ENCODE measurements at places on chromosomes 7 and 10.
A peak's percentile ranks its signal among the peaks of the same experiment; 100 is the strongest.

DNA sequence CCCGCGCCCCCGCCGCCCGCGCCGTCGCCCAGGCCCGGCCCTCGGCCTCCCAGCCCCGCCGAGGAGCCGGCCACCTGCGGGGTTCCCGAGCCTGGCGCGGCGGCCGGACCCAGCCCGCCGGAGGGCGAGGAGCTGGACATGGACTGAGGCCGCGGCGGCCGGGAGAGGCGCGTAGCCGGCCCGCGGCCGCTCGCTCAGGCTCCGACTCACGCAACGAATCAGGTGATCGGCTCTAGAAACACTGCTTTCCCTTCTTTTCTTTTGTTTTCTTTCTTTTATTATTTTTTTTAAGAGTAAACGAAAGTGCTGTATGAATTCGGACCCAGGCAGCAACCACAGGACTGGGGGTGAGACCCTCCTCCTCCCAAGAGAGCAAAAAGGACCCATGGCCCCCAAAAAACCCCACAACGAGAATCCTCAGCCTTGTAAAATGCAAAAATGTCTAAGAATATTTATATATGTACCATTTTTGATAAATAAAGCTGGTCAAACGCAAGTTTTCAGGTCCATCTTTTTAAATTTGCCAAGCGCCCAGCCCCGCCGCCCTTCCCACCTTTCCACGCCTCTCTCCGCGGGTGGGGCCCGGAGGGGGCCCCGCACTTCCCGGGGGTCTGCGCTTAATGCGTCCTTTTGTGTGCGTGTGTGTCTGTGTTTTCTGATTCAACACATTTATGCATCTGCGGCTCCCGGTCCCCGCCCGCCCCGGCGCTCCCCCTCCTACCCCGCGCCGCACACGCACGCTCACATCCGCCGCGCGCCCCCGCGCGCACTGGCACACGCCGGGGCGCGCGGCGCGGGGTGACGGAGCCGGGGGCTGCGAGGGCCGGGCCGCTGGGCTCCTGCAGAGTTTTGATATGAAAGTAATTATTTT lies 4.4 kb downstream of the UNCX start:
- no peak for DNase-seq

DNA sequence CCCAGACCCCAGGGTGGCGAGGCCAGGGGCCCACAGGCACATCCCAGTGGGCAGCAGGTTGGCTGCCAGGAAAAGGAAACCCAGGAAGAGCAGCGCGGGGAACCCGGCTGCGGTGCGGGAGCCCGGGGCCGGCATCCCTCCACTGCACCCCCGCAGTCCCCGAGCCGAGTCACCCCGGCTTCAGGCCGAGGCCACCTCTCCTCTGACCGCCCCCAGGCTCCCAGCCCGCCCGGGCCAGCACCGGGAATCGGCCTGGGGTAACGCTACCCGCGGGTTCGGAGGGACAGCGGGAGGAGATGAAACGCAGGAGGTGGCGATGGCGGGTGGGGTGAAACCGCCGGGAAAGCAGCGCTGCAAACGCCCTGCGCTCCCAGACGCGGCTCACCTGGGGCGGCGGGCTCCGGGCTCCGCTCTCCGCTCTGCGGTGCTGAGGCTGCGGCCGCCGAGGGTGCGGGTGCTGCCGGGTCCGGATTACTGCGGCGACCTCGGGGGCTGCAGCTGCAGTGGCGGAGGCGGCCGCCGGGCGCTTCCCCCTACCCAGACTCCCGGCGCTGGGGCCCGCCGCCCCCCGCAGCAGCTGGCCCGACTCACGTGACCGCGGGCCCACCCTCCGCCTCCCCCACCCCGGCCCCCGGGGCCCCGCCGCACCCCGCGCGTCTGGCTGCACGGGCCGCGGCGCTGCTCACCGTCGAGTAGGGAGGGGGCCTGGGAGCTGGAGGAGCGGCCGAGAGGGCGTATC lies at the start of gene SCRN1:
TSS of gene SCRN1 (minus strand) at position 545 of the 739 bp plus-strand sequence. CDS start 20,734 bp downstream, outside the sequence.
- no peak for DNase-seq

DNA sequence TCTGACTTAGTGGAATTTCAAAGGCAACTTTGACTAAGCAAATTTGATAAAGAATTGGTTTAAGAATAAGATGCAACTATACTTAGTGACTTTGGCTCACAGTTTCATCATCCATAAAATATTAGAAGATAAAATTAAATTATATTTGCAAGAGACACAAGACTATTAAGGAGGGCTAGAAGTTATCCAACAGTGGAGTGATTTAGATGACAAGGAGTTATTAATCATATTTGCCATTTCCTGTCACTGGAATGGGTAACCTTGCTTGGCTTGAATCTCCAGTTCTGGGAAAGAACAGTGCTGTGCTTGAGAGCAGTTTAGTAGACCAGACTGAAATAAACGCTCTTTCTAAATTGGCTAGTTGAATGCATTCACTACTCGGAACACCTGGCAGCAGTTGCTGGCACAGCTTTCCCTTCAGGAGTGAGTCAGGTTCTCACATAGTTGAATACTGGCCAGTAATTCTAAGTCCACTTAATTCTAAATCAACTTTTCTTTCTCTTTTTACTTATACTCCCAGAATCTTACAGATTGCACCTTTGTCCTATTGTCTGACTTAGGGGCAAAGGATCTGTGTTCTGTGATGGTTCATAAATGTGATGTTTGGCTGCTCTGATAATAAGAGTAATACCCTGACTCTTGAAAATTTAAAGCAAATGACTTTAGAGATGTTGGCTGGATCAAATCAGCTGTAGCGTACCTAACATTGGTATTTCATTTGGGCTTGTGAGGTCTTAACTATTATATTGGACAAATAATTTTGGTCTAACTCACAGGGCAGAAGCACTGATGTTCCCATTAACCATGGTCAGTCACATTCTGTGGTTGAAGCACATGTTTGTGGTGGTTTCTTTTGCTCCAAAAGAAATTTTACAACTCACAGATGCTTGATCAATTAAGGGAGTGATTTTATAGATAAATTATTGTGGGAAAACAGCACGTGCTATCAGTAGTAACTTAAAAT lies 16.6 kb downstream of the STMP1 start:
- DNase-seq: no peak

DNA sequence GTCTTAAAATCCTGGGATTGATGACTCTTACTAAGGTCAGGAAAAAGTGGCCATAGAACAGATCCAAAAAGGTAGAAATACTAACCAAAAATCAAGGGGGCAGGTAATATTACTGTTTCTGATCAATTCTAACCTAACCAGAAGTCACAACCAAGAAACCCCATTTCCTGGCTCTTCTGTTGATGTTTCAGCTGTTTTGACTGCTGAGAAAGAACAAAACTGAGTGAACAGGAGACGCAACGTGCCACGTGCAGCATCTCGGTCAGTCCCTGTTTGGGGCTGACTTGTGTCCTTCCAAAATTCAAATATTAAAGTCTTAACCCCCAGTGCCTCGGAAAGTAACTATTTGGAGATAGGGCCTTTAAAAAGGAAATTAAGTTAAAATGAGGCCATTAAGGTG lies 56.8 kb downstream of the JAZF1 start:
- DNase-seq: no peak

DNA sequence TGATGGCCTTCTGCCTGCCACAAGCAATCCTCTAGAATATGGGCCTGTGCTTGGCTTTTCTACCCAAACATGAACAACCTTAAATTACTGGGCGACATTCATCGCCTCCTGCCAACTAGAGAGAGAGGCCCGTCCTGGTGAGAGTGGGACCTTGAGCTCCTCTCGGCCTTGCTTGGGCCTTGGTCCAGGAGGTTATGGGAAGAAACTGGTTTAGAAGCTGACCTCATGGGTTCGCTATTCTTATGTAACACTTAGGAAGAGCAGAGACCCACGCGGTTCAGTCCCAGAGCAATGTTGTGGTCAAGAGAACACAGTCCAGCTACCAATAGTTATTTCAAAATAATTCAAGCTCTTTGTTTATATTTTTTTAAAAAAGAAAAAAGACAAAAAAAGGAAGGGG lies 176.3 kb upstream of the ZNF32 start:
- no peak for DNase-seq

- DNase-seq: peak; percentile 35
Measured at GRCh38 chr7:2698581-2699288, 10.7 kb downstream of the AMZ1 start.

GRCh38 chr7:78043159-78043558 lies 244.6 kb downstream of the PHTF2 start:
- no peak for DNase-seq

- DNase-seq: no peak
Measured at GRCh38 chr7:147978651-147979050, 611.9 kb upstream of the C7orf33 start.

GRCh38 chr7:28263622-28264271 lies 83.2 kb upstream of the JAZF1 start:
- no peak for DNase-seq

- no peak for DNase-seq
Measured at GRCh38 chr7:41010967-41011366, 691.9 kb downstream of the INHBA start.

DNA sequence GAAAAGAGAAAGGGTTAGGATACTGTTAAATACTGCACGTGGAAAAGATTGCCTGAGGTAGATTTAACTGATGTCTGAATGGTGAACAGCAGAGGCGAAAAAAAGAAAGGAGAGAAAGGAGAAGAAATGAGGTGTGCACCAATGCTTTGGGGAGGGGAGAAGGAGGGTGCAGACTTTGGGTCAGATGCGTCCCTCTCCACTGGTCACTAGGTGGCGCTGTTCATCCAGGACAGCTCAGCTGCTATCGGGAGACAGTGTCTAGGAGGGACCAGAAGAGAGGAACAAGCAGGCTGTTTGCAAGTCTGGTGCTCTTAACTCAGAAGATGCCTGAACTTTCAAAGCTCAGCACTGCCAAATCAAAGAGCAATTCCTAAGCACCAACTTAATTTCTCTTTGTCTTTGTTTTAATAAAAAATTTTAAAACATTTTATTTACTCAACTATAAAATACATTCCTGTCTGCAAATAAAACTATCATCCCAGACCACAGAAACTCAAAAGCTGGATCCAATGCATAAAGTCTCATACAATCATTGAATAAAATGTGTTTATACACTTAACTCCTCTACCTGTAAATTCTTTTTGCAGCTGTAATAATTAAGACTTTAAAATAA lies 83.9 kb upstream of the PDLIM1 start:
- peak; percentile 11 for DNase-seq

- no peak for DNase-seq
Measured at GRCh38 chr10:6140965-6141295, 52.1 kb downstream of the RBM17 start.

DNA sequence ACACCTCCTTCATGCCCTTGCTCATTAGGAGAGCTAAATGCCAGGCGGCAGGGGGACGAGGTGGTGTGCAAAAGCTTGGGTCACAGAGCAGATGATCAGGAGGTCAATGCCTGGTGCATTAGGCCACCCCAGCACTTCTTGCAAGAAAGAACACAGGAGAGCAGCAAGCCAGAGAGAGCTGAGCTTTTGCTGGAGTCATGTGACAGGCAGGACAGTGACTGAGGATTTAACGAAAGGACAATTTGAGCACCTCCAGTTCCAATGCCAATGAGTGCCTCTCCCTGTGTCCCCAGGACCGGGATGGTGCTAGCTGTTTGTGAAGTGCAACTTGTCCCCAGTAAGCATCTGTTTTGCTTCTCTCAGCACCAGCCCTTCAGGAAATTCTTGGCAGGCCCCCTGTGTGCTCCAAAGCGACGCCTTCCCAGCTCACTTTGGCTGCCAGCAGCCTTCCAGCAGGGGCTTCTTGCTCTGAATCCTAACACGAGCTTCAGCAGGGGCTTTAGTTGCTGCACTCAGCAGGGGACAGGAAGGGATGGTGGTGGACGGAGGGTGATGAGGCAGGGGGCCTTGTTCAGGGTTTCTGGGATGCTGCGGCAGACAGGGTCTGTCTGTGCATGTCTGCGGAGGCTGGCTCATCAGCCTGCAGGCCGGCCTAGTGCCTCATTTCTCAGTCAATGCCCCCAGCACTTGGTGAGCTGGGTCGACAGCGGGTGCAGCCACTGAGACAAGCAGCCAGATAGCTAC lies 368.1 kb downstream of the RPS24 start:
- DNase-seq: no peak

GRCh38 chr10:28628184-28628893 lies 49.0 kb upstream of the BAMBI start:
- peak; percentile 40 for DNase-seq

- DNase-seq: no peak
Measured at GRCh38 chr10:69963178-69963834, 89.3 kb upstream of the MACROH2A2 start.

GRCh38 chr10:11395581-11396310 lies 215.7 kb downstream of the USP6NL start:
- no peak for DNase-seq

- DNase-seq: no peak
Measured at GRCh38 chr7:49852619-49853462, 79.4 kb downstream of the VWC2 start.

DNA sequence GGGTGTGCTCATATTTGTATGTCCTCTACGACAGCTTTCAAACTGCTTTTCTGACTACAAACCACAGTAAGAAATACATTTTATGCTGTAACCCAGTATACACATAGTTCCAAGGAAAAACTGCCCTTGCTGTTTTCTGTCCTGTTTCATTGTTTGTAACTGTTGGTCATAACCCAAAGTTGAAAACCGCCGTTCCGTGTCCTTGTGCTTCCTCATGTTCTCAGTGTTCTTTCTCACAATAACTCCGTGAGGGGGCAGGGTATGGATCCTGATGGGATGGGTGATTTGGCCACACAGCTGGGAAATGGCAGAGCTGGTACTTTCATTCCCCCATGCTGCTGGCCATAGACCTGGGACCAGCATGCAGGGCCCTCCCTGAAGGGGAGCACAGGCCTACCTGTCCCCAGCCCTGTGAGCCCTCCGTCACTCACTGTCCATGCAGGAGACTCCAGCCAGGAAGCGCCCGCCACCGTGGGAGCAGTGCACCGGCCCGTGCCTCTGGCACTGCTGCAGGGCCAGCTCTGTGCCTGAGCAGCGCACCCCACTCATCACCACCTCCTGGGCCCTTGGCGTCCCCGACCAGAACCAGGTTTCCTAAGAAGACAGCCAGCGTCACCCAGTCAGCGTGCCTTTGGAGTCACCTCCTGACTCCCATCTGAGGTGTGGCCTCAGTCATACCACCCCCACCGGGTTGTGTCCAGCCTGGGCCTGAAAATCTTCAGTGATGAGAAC lies 12.7 kb downstream of the LOXL4 start:
- DNase-seq: no peak

DNA sequence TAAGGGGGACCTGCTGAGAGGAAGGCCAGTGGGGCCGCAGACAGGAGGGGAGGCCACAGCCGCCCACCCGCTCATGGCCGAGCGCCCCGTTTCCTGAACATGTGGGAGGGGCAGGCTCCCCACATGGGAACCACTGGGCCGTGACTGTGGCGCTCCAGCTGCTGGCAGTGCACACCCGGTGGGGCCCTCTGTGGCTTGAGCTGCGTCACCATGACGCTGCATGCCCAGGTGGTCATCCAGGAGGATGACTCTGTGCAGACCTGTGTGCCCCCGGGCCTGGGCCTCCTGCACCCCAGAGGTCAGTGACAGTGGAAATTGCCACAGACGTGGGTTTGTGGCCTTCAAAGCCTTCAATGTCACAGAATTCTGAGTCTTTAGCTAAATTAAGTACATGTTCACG lies 85.1 kb downstream of the MGMT start:
- DNase-seq: no peak

- DNase-seq: no peak
Measured at GRCh38 chr7:471866-472639, 47.6 kb downstream of the PDGFA start.

DNA sequence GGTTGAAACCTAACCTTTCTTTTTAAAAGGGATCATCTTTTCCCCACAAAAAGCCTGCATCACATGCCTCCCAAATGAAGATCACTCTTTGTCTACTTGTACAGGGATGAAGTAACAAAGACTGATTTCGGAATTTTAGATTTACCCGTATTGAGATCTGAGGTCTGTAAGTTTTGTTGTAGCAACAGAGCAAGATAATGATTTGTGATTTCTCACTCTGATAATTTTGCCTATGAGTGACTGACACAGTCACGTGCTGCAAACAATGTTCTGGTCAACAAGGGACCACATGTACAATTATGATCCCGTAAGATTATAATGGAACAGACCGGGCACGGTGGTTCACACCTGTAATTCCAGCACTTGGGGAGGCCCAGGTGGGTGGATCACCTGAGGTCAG lies 31.3 kb downstream of the ARL5B start:
- DNase-seq: no peak

Measured in stimulated activated CD8-positive, alpha-beta memory T cell treated with anti-CD3 and anti-CD28 coated beads, Interleukin-12 subunit alpha, Interleukin-12 subunit beta, amount 100 ng/mL, for 1 hour (primary cell).